Left lung (tissue), 14 donors: ENCODE measurements at places on chromosomes 11 and 22. TPM values are rescaled to one million over a fixed set of nuclear protein-coding genes. Genes with fewer than 3 reads are reported as not detected.

GRCh38 chr11:101436511-101437142, 147.2 kb downstream of the TRPC6 start:
- DNase-seq, result no peak

GRCh38 chr11:72088076-72088808, 7.6 kb downstream of the LRRC51 start:
- no peak for DNase-seq

DNA sequence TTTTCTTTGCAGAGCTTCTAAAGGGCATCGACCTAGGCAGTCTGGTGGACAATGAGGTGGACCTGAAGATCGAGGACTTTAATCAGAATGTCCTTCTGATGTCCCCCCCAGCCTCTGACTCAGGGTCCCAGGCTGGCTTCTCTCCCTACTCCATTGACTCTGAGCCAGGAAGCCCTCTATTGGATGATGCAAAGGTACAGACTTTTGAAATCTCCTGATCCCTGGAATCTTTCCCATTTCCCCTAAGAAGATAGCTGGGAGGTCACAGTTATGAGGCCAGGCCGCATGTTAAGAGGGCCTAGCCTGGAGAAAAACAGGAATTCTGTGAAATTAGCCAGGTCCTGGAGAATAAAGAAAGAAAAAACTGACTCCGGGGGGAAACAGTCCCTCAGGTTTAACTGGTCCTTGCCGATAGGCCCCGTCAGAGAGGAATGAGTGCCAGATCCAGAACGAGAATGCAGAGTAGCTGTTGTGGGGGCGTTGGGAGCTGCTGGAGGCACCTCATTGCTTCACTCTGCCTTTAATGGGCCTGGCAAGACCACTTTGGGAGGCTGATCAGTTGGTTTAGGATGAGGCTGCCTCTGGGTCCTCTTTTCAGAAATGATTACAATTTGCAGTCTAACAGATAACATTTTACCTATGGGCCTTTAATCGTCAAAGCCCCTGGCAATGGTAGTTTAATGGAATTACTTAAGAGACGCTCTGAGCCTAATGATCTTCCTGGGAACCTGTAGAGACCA, 39.2 kb downstream of the SHISA8 start:
- no peak for DNase-seq

- no peak for DNase-seq
Observed at GRCh38 chr11:128471138-128471661, 116.2 kb downstream of the ETS1 start.

GRCh38 chr11:24155792-24156191, 341.1 kb upstream of the LUZP2 start:
- DNase-seq, result no peak

GRCh38 chr11:106415510-106415909, 338.0 kb downstream of the AASDHPPT start:
- DNase-seq, result no peak

DNA sequence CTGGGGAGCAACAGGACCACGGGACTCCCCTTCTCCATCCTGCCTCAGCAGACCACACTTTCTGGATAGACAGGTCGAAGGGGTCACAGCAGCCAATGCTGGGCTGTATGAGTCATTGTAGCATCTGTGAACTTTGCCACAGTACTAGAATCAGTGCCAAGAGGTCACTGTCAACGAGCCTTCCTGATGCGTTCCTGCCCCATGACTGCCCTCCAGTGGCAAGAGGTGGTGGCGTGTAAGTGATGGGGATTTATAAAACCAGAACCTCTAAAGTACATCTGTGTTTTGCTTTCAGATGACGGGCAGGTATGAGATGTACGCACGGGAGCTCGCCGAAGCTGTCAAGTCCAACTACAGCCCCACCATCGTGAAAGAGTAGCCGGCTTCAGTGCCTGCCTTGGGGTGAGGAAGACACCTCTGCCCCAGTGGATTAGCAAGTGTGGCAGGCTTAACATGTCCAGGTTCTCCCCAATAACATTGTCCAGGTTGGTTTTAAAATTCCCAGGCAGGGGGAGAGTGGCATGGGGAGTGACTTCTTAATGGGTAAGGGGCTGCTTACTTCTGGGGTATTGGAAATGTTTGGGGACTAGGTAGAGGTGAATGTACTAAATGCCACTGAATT, 29.4 kb downstream of the GUCD1 start:
- peak; percentile 74 for DNase-seq

GRCh38 chr11:12390687-12391110, 13.3 kb downstream of the PARVA start:
- DNase-seq, result no peak

DNA sequence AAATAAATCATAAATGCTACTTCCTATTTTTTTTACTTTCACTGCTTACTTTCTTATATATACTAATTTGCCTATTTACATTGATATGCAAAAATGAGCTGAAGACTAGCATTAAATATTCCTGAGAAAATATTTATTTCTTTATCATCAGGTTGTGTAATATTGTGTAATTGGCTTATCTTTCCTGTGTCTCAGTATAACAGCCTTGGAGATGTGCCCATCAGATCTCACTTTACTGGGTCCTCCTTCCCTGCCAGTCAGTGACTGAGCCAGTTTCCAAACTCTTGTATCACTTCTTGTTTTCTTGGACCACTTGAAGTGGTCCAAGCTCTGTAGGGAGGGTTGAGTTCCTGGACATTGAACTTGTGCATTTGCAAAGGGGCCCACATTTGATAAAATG, 900.0 kb downstream of the LUZP2 start:
- DNase-seq, result no peak

DNA sequence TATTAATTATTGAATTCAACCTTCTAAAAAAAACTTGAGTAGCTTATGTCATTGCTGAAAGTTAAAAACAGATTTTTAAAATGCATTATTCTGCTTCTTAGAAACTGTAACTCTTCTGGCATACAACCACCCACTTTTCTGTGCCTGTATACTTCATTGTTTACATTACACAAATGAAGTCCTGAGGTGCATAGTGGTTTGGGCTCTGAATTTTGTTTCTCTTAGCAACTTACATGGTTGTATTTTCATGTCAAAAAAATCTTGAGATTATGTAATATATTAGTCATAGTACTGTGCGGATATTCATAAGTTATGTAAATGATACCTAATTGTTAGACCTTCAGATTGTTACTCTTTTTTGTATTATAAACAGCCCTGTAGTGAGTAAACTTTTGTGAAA, 12.2 kb downstream of the SC5D start:
- DNase-seq, result no peak

DNA sequence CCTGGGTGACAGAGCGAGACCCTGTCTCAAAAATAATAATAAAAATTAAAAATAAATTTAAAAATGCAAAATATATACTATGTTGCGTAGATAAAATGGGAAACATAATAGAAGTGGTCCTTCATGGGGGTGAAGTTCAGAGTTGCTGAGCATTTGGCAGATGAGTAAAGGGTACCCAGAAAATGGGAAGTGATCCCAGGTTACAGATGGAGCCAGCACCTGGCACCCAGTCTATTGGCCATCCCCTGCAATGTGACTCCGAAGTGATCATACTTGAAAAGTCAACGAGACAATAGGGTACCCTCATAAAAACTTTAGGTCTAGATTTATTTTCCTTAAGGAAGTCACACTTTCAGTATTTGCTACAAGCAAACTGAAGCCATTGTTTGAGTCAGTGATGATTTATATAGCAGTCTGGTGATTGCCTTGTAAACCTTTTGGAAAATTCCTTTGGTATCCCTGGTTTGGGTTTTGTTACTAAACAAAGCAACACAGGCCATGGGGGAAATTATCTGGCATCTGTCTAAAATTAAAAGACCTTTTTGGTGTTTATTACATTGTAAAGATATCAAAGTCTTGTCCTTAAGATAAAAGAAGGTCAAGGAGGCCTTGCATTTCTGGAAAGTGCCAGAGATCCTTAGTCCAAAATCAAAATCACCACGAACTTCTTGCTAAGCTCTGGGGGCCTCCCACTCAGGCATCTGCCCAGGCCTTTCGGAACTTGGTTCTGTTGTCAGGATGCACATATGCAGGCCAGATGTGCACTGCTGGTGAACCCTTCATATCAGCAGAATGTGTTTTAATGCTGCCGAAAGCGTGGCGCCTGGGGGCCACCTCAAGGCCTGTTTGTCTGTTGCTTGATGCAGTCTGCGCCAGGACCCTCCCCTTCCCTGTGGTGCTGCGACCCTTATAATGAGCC, 4.3 kb downstream of the SMARCB1 start:
- peak; percentile 22 for DNase-seq

GRCh38 chr11:95371153-95371552, 140.2 kb upstream of the SESN3 start:
- no peak for DNase-seq

DNA sequence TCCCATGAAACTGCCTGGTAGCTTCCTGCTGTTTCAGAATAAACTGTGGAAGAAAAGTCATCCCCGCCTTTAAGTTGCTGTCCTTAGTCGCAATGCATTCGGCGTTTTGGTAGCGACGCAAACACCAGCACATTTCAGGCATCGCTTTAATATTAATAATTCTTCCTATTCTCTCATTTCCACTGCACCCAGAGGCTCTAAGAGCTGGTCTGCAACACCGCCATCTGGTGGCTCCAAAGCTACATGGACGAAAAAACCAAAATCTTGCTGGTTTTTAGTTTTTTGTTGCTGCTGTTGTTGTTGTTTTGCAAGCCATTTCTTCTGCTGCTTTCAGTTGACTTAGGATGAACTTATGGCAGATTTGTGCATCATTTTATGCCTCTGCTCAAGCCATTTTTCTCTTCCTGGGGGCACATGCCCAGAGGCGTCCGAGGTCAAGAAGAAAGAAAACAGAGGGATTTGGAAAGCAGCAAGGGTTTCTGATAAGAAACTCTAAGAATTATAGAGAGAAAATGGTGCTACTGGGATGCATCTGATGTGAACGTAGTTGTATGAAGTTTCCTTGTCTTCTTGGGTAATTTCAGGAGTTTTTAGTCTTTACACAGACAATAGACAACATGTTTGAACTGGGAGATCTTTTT, 345.4 kb upstream of the KIRREL3 start:
- DNase-seq, result no peak

- no peak for DNase-seq
Observed at GRCh38 chr11:17604915-17605233, 57.8 kb downstream of the OTOG start.

DNA sequence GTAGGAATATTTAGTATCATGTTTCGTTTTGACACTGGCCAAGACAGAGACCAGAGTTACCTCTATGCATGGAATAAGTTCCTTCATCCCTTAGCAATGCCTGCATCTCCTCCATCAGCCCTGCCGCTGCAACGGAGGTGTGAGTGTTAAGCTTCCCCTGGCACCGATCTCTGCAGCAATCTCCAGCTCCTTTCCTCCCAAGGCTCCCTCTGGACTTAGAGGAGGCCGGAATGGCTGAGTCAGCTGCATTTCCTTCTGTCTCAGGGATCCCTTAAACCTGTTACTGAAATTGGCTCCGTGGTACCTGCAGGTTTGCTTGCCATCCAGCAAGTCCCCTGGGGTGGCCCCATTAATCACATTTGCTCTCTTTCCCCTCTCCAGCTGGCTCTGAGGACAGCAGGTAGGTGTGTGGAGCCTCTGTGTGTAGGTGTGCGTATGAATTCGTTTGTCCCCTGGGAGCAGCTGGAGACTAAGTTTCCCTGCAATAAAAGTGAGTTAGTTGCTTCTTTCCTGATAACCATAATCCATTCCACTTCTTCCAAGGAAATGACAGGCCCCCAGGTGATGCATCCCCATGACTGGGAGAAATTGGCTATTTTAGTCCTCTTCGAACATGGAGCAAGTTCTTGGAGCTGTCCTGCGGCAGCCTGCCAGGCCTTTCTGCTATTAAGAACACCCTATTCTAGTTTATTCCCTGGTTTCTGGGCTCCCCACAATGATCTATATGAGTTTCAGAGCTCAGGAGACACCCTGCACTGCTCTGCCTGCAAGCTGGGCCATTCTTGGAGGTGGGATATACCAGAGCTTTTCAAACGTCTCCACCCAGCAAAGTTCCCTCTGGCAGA, 457.2 kb upstream of the CADM1 start:
- DNase-seq, result no peak

DNA sequence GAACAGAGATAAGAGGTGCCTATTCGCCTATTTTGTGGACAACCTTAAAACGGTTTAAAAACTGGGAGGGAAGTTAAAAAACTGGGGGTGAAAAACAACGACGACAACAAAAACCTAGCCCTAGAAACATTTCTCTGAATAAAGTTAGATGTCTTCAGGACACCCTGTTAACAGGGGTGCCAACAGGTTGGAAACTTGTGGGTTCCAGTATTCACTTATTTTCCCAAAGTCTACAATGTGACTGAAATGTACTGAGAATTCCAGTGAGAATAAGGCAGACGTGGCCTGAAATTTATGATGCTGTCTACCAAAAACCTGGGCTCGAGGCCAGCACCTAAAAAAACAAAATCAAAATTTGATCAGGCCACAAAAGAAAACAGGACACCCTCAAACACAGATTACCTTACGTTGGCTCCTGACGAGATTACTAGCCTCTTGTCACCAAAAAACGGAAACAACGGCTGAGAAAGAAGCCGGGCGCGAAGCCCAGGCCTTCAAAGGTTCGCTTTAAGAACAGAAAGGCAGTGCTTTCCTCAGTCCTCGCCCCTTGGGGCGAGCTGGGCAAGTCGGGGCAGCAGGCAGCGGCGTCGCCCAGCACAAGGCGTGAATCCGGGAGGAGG, 906 bp downstream of the CCDC90B start:
- no peak for DNase-seq

GRCh38 chr11:47398551-47398950, 9.8 kb upstream of the SLC39A13 start:
- no peak for DNase-seq

DNA sequence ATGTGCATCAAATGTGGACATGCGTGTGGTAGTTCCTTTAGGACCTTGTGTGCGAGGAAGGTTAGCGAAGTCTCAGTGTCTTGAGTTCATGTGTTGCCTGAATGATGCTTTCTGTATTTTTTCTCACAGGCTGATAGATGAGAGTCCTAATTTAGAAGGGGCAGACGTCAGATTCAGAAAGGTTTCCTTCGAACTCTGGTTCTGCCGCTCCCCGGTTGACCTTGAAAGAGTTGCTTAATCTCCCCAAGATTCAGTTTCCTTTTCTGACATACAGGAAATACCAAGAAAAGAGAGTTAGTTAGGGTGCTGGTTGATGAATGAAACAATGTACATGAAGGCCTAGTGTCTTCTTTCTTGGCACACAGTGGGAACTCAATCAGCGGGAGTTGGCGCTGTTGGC, 35.9 kb upstream of the TTC12 start:
- no peak for DNase-seq

Gene CYTH4
- 6.6 TPM for polyA plus RNA-seq

Gene CCDC87
- 0.12 TPM for polyA plus RNA-seq

Gene GAL3ST1
- 6.2 TPM for polyA plus RNA-seq

Gene DDI1
- not detected for polyA plus RNA-seq

Gene KLHDC7B
- 0.03 TPM for polyA plus RNA-seq

Gene SULT4A1
- polyA plus RNA-seq, result 1.6 TPM

Gene IL10RA
- polyA plus RNA-seq, result 5.1 TPM

Gene NRIP3
- polyA plus RNA-seq, result 3.0 TPM

Gene CASP4
- polyA plus RNA-seq, result 87.8 TPM

Gene OR5A1
- not detected for polyA plus RNA-seq

Gene MISFA
- polyA plus RNA-seq, result 11.7 TPM

Gene MS4A2
- 0.11 TPM for polyA plus RNA-seq

Gene ZNF70
- polyA plus RNA-seq, result 9.2 TPM

Gene NCAM1
- polyA plus RNA-seq, result 39.5 TPM

Gene CBLIF
- not detected for polyA plus RNA-seq

Gene CD44
- polyA plus RNA-seq, result 670 TPM
